SK-N-SH (cell line): ENCODE measurements at places on chromosomes 1 and 21.

DNA sequence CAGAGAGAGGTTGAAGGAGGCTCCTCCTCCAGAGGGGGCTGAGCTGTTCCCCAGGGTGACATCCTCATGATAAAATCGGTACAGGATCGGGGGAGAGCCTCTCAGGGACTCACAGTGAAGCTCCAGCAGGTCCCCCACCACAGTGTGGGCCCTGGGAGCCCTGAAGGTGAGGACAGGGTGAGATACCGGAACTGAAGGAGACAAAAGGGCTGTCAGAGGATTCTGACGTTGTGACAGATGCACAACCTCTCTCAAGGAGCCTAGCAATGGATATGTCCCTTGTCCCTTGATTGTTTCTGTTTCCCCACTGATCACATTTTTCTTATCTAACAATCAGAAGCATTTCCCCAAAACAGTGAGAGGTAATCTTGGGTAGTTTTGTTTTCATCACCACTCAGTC, 5.2 kb downstream of the FCRL3 start:
- DNase-seq = no peak

DNA sequence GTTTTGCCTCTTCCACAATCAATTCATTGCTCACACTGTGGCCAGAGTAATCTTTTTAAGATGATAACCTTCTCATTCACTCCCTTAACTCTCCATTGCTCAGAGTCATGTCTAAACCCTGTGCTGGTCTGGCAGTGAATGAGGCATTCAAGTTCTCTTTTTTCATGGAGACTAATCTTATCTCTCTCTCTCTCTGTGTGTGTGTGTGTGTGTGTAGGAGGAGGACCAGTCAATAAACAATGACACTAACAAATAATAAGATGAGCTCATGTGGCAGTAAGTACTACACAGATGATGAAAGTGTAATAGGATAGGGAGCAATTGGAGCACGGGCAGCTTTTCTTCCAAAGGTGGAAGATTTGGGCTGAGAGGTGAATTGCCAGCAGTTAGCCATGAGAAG, 122.0 kb upstream of the B3GALT2 start:
- DNase-seq = no peak

GRCh38 chr1:53616511-53616910, 122.5 kb downstream of the GLIS1 start:
- no peak for DNase-seq

DNA sequence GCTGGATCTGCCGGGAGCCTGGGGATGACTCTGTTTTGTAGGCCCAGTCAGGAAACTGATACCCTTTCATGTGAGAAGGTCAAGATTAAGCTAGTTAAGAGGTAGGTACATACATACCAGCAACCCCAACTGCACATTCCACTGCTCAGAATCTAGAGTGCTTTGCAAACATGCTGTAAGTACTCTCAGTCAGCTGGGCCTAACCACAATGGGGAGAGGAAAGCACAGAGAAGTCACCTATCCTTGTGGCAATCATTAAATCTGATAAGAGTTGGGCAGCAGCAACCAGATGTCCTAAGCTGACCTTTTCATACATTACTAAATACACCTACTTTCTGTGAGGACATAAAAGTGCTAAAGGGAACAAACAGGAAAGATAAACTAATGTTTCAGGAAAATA, 2.5 kb downstream of the ETV3 start:
- DNase-seq = no peak

- DNase-seq = peak; percentile 91
These were observed 14.0 kb downstream of the RHBG start for GRCh38 chr1:156383023-156383422.

DNA sequence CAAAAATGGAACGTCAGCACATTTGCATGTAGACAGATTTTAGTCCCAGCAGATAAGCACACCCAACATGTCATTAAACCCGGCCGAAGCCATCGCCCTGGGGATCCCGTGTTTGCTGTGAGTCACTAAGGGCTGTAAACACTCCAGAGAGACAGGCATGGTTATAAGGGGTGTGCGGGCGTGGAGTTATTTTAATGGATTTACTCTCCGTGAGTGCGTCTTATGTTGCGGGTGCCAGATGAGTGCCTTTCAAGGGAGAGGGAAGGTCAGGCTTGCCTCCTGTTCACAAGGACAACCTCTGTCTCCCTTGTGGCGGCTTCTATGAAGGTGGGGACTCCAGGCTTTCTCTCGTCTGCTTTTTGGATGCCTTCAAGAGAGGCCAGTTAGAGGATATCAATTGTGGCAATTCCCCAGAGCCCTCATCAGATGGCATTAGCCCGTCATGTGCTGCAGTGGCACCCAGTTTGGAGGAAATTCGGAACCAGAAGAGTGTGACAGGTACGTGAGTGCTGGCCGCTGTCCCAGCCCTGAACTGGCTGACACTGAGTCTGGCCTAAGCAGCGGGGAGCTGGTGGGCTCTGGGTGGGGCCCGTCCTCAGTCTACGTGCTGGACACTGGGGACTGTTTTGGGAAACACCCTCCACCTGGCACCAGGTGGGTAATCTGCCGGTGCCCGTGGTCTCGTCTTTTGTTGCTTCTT, 223.8 kb upstream of the TMEM51 start:
- no peak for DNase-seq

- no peak for DNase-seq
These were observed 44.3 kb upstream of the LRRC7 start for GRCh38 chr1:69523461-69523860.

DNA sequence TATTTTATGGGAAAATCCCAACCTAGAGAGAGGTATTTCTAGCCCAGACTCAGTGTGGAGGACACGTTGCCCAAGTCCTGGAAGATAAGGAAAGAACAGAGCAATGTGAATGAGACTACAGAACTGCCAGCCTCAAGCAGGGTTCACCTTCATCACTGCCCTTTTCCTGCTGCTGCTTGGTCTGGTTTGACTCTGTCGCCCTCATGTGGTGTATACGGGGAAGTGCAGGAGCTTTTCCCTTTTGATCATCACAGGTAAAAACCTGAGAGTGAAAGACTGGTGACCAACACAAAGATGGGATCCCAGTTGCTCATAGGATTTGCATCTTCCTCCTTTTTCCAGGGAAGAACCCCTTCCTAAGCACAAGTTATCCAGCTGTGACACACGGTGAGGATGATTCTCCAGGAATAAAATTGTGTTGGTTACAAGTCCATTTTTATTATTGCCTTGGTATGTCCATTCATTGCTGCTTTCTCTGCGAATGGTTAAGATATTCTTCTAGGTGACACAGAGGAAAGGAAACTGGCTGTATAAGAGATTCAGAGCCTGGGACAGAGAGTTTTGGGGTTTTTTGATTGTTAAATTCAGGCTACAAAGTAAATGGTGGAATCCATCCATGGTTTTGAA, 89.5 kb upstream of the CD53 start:
- peak; percentile 64 for DNase-seq

DNA sequence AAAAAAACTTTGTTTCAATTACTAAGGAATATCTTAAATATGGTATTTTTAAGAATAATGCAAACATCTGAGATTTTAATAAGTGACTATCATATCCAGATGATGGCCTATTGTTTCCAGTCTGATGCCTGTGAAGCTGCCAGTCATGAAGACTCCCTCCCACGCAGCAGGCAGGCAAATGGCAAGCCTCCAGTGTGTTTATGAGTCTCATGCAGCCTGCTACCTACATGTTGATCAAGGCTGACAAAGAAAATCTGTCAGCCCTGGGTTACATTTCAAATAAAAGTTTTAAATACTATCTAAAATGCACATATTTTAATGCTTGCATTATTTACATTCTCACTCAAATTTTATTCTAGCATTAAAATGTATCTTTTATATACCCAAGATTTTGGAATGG, 137.6 kb upstream of the RNPC3 start:
- no peak for DNase-seq

GRCh38 chr1:233393084-233393840, 65.7 kb downstream of the MAP3K21 start:
- DNase-seq = no peak

DNA sequence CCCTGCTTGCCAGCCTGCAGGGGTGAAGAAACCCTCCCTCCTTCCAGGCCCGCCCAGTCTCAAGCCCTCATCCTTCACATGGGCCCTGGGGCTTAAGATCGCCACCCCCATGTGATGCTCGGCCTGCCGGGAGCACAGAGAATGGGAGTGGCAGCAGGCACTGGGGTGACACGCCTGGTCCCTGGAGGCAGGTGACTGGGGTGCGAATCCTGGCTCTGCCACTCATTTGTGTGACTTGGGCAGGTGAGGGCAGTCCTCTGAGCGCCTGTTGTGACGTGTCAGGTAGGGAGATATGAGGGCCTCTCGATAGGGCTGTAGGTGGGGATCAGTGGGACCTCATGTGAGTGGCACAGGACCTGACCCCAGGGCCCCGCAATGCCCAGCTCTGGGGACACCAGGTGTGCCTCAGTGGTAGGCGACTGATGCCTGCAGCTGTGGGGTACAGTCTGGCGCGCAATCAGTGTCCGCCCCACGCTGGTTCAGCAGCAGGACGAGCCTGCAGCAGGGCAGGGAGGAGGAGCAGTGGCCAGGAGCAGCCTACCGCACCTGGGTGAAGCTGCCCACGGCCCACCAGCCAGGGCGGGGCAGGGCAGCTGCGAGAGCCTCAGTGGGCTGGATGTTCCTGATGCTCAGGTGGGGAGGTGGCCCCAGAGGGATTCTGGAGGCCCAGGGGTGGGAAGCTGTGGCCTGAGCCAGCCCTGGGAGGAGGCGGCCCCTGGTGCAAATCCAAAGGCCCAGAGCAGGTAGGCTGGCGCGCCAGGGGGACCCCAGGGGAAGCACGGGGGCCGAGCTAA, 6.2 kb downstream of the SH2D5 start:
- peak; percentile 21 for DNase-seq

DNA sequence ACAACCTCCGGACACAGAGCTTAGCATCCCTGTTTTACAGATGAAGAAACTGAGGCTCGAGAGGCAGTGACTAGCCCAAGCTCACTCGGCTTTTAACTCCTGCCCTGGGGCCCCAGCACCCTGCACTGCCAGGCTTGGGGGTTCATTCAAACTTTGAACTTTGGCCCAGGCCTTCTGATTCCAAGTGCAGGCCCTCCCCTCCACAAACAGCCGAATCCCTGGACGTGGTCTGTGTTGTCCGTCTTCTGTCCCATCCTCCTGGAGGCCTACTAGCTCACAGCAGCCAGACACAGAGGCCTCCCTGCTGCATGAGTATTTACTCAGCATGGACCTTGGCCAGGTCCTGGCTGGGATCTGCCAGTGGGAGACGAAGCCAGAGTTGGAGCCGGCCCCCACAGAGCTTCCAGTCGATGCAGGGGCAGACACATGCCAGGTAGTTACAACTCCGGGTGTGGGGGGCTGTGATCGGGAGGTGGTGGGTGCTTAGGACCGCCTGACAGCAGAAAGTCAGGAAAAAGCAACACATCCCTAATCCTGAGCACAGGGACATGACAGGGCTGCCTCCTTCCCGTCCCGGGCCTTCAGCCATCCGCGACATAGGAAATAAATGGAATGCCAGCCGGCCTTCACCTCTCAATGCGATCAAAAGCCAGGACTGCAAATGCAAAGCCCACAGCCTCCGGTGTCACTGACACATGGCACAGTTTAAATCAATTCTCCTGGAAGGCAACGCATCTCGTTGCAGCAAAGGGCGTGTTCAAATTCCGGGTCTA, 7.4 kb downstream of the IFFO2 start:
- DNase-seq = no peak

- DNase-seq = no peak
These were observed 1.2 kb downstream of the KRTAP10-4 start for GRCh38 chr21:44574457-44575306.

DNA sequence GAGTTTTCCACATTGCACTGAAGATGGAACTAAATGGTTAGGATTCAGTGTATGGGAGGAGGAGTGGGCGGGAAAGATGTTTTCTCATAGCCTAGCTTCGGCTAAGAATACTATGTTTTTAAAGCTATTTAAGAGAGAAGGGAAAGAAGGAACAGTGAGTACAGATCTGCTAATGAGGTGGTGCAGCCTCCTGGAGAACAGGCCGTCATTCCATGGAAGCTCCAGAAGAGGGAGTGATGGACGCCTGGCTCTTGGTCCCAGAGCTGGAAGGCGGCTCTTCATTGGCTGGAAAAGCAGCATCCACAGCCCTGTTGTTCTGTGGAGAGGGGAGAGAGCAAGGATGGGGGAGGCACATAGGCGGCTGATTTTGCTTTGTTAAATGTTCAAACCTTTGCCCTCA, 6.9 kb downstream of the CAMK1G start:
- peak; percentile 72 for DNase-seq

GRCh38 chr1:246748867-246749266, 24.7 kb downstream of the SCCPDH start:
- DNase-seq = no peak

- DNase-seq = no peak
These were observed 47.6 kb downstream of the APP start for GRCh38 chr21:26123012-26123411.

- DNase-seq = no peak
These were observed 61.1 kb upstream of the HP1BP3 start for GRCh38 chr1:20848162-20848561.

- peak; percentile 66 for DNase-seq
These were observed 1.1 kb downstream of the AGTRAP start for GRCh38 chr1:11736746-11737639.

- no peak for DNase-seq
These were observed 324.8 kb upstream of the C1orf174 start for GRCh38 chr1:4224684-4225467.

GRCh38 chr1:98045211-98045766, 124.5 kb upstream of the DPYD start:
- peak; percentile 77 for DNase-seq

- no peak for DNase-seq
These were observed 3.8 kb upstream of the MAB21L3 start for GRCh38 chr1:116107371-116107770.
